ENCODE measurements at places on chromosomes 1 and 21.

DNA sequence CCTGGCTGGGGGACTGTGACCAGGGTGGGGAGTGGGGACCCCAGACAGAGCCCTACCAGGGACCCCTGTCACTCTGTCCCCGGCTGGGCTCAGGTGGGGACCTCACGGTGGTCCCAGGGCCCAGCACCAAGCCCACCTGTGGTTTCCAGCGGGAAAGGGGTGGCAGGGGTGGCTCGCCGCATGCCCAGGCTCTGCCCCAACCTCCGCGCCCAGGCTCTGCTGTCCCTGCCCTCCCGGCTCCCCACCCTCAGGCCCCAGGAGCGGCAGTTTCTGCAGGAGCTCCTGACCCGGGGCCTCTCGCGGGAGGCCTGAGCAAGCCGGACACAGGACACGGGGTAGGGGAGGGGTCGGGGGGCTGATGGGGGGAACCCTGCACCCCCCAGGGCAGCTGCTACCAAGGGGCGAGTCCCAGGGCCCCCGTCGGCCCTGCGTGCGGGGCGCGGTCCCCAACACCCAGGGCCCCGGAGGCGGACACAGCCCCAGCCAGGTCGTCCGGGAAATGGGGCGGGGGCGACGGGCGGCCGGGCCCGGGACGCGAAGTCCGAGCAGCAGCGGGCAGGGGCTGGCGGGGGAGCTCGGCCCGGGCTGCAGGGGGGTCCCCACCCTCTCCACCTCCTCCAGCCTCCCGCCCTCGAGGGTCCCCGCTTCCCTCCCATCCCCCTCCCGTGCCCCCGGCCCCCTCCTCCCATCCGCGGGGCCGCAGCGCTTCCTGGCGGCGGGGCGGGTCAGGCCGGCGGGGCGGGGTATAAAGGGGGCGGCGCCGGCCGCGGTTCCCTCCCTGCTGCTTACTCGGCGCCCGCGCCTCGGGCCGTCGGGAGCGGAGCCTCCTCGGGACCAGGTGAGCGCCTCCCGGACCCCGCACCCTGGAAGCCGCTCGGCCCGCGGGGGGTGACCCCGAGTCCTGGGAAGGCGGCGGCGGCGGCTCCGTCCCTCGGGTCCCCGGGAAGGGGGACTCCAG is at the start of gene COL6A2:
Gene COL6A2 (plus strand): TSS at position 777 of the 958 bp plus-strand sequence.
- no peak for DNase-seq

DNA sequence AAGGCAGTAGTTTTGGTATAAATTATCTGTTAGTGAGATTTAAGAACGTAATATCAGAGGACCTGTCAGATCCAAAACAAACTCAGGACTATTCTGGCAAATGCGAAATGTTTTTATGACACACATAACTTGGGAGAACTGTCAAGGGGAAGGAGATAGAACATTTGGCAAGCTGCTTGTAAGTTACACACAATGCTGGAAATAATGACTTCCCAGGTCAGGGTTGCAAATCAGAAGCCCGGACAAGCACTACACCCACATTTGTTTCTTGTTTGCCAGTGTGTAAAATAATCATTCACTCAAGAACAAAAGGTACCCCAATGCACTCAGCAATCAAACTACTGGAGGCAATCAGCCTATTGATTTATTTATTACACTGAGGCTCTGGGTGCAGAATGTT is 354.7 kb downstream of the KCNH1 start:
- DNase-seq = no peak

DNA sequence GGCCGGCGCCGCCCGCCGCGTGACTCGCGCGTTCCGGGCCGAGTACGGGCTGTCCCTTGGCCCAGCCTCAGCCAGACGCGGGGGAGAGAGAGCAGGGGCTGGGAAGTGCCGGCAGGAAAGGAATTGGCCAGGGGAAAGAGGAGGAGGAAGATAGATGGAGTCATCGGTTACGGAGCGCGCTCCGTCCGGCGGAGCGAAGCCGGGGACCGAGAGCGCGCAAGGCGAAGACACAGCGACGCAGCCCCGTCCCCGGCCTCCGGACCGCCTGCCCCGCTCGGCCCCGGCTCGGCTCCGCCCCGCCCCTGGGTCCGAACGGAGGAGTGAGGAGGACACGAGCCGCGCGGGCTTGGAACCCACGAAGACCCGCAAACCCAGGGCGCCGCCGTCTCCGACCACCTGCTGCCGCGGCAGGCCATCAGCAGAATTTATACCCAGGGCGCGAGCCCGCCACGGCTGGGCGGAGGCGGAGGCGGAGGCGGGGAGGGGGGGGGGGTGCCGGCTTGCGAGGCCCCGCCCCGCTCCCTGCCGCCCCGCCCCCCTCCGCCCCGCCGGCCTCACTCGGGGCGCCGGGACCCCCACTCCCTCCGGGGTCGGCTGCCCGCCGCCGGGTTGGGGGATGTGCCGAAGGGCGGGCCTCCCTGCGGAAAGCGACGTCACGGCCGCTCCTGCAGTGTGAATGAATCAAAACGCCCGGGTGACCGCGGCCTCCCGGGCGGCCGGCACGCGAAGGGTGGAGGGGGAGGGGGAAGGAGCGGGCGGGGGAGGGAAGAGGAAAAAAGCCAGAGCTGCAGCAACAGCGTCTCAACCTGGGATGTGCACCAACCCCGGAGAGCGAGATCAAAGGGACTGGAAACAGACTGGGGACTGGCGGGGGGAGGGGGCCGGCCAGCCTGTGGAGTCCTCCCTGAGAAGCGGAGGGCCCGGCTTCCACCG is at the start of gene LHX4:
Gene LHX4 (plus strand): TSS at position 782 of the 933 bp plus-strand sequence. CDS start 266 bp downstream, outside the sequence.
- DNase-seq = no peak

DNA sequence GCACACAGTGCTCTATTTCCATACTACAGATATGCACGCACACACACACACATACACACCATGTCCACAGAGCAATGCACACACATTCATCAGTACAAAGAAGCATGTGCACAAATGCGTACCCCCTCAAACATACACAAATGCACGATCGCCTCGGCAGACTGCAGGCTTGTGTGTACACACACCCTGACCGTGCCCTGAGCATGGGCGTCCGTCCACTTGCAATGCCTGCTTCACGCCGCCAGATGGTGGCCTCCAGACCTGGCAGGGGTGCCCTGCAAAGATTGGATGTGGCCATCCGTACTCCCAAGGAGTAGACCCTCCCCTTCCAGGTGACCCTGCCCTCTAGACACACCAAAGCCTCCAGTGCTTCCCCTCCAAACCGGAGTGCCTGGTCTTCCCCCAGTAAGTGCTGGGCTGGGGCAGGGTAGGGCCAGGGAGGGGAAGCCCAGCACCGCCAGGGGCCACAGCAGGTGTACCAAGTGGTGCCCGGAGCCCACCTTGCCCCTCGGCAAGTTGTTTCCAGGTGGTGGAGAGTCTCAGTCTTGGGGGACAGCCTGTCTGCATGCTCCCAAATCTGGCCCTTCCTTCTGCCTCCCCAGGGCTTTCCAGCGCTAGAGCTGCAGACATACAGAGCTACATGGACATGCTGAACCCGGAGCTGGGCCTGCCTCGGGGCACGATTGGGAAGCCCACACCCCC is 20.6 kb downstream of the ESPN start:
- DNase-seq = no peak

DNA sequence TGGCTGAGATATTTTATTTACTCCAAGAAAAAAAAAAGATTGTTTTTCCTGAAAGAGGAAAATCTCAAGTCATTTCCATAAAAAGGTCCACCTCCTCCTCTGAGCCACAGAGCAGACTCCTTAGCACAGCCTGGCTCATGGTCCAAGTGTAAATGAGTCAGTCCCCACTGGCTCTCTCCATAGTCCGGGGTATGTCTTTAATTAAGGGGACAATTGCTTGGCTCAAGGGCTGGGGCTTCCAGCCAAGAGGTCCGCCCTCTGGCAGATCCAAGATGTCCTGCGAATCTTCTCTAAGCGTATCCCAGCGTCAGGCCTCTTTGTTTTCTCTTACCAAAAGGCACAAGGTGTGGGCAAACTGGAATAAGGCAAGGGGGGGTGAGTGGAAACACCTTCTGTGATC is 33.3 kb downstream of the FOXD2 start:
- no peak for DNase-seq

GRCh38 chr1:198850196-198850595 is 211.4 kb downstream of the PTPRC start:
- DNase-seq = no peak

DNA sequence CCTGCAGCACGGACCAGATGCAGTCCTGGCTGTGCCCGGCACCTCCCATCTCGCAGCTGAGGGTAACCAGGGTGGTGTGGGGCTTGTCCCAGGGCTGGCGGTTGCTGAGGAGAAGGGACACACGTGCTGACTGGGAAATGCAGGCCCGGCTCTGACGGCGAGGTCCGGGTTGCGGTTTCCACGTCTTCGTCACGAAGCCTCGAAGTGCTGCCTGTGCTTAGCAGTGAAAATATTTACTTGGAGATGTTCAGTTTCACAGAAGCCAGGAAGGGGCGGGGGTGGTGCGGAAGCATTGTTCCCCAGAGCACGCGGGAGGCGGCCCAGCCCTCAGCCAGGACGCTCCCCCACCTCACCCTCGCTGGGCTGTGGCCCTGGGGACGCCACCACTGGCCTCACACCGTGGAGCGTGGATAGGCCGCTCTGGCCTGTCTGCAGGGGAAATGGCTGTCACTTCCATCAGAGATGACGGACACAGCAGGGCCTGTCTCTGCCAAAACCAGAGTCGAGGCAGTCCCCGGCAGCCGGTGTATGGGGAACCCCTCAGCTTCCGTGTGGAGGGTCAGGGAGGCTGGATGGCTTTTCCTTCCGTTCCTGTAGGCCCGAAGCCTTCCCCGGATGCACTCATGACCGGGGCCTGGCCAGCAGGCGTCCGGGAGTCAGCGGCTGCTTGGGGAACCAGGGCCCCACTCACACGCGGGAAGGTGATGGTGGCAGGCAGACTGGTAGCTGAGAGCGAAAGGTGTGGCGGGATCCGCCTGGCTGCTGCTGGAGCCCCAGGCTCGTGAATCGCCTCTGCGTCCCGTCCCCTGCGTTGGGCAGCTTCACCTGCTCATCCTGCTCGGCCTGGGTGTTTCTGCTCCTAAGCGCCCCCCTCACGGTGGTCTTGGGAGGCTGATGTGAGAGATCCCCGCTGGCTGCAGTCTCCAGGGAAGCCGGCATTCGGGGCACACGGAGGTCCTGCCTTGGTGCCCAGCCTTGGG is 14.7 kb upstream of the POFUT2 start:
- DNase-seq = no peak

DNA sequence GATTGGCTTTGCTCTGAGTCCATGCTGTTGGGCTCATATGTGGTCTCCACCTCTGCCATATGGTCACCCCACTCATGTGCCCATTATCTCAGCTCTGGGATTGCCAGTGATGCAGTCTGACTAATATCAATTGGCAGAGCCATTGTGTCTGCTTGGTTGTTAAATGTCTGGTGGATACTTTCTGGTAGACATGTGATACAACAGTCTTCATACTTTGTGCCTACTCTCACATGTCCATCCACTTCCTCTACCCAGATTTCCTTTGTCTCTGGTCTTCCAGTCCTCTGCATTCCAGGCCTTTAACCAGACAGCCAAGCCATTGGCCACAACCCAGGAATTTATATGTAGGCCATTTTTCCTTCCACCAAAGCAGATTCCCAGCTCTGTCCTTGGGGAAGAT is 30.8 kb upstream of the DIPK1A start:
- no peak for DNase-seq

DNA sequence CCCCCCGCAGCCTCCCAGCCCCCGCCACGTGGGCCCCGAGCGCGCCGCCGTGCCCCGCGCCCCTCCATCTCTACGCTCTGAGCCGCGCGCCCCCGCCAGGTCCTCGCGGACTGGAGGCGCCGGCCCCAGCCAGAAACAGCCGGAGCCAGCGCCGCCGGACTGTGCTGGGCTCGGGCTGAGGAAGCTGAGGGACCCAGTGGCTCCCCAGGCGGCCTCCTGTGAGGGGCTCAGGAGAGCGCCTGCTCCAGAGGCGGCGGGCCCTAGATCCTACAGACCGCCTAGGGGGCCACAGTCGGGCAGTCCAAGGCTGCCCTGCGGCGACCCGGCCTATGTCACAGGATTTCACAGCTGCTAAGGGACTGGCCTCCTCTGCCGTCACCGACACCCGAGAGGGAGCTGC is 82.1 kb downstream of the NENF start:
- DNase-seq = no peak

DNA sequence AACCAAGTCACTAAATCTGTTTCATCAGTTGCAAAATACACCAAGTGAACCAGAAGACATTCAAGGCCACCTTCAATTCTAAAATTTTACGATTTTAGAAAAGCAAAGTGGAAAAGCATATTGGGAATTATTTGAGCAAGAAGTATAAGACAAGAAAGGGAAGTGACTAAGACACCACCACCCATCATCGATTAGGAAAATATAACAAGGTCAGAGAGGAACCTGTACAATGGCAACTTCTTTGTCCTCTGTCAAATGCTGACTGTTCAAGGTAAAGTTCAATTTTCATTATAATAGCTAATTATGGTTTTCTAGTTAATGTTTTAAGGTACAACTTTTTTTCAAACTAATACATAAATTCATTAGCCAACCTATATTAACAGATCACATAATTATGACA is 10.8 kb downstream of the FRRS1 start:
- DNase-seq = no peak

- no peak for DNase-seq
Measured at GRCh38 chr1:55560266-55560665, 345.1 kb upstream of the USP24 start.

- no peak for DNase-seq
Measured at GRCh38 chr1:226679262-226679661, 59.8 kb downstream of the ITPKB start.

DNA sequence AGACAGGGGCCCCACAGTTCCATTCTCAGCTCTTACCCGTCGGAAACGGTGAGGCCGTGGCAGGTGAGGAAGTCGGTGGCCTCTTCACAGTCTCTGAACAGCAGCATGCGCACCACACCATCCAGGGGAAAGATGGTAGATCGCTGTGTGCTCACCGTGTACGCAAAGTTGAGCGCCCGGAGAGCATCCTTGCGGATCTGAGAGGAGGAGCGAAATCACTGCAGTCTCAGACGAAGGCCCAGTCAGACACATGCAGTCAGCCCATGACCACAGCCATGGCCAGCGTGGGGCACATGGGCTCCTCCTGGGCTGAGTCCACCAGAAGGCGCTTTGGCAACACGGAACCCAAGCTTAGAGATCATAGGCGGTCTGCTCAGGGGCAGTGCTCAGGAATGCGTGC is 18.5 kb downstream of the MCM3AP start:
- DNase-seq = no peak

- DNase-seq = no peak
Measured at GRCh38 chr21:15826908-15827601, 97.3 kb downstream of the USP25 start.

- DNase-seq = no peak
Measured at GRCh38 chr1:224592636-224593582, 23.2 kb upstream of the CNIH3 start.

- DNase-seq = no peak
Measured at GRCh38 chr1:17405898-17406759, 33.3 kb downstream of the RCC2 start.

DNA sequence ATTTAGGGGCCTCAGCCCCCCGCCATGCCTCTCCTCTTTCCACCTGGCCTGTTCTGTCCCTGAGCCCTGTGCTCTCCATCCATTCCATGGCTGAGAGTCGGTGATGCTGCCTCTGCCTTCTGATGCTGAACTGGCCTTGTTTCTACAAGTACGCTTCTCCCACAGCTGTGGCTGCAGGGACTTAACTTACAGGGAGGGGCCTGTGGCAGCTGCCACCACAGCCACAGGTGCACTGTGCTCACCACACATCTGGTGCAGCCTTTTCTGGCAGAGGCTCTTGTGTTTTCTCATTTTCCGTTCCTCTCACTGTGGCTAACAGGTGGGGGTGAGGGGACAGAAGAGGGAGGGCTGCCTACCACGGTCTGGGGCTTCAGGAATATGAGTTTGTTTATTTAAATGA is 4.2 kb downstream of the FMO1 start:
- DNase-seq = peak; percentile 48
